ENCODE measurements at places on chromosomes 16 and 17. TPM values are rescaled to one million over a fixed set of nuclear protein-coding genes. Genes with fewer than 3 reads are reported as not detected.

Gene SLC52A1
- not detected for total RNA-seq

Gene FZD2
- total RNA-seq: 0.34 TPM

Gene CCL3
- total RNA-seq: 2.6 TPM

Gene STAT5A
- total RNA-seq: 122 TPM

Gene TBC1D3H
- total RNA-seq: not detected

Gene TMEM100
- total RNA-seq: not detected

Gene CACNB1
- 11.8 TPM for total RNA-seq
